Fibroblast of skin of scalp (primary cell): ENCODE measurements at places on chromosomes 2 and 18.
A peak's percentile ranks its signal among the peaks of the same experiment; 100 is the strongest.

GRCh38 chr2:204738721-204739120, 193.4 kb downstream of the PARD3B start:
- DNase-seq: peak; percentile 63

- no peak for DNase-seq
These were observed 1.3 kb downstream of the LRRTM4 start for GRCh38 chr2:77520641-77521547.

DNA sequence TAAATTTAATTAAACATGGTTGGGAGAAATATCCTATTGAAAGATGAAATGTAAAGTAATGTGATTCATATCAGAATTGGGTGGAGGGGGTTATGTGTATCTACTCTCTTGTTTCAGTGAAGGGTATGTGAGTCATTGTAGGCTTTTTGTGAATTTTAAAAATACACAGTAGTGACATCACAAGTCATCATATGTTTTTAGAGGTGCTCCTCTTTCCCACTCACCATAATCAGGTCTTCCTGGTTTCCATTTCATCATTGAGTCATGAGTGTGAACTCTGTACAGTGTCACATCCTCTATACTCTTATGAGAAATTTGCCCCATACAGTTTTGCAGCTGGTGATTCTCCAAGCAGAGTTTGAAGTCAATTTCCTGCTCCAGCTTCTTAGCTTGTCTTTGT, 18.8 kb downstream of the FSIP2 start:
- no peak for DNase-seq

DNA sequence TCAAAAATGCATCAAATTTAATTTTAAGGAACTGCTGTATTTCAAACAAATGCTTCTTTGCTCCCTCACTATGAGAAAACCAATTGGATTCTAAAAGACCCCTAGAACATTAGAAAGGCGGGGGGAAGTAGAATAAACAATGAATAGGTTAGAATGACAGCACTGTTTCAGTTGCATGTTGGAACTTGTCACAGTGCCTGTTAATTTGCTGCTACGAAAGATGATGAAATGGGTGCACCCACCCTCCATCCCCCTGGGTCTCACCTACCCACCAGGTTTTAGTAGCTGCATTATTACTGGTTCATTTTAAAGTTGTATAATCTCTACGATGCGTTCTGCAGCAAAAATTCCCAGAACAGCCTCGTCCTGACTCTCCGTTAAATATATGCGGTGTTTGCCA, 193.0 kb upstream of the COPS8 start:
- DNase-seq: no peak

DNA sequence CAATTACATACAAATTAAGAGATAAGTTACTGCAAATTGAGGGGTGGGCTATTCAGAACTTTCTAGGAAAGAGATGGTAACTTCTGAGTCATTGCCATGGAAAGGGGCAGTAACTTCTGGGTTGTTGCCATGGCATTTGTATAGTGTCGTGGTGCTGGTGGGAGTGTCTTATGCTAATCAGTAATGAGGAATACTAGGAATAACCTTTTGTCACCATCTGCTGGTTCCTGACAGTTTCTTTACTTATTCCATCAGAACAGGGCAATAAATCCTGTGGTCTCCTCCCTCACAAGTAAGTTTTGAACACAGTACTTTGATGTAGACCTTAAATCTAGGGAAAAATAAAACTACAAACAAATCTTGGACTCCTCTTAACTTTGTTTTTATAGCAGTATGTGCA, 435.4 kb downstream of the BCL11A start:
- DNase-seq: peak; percentile 42

DNA sequence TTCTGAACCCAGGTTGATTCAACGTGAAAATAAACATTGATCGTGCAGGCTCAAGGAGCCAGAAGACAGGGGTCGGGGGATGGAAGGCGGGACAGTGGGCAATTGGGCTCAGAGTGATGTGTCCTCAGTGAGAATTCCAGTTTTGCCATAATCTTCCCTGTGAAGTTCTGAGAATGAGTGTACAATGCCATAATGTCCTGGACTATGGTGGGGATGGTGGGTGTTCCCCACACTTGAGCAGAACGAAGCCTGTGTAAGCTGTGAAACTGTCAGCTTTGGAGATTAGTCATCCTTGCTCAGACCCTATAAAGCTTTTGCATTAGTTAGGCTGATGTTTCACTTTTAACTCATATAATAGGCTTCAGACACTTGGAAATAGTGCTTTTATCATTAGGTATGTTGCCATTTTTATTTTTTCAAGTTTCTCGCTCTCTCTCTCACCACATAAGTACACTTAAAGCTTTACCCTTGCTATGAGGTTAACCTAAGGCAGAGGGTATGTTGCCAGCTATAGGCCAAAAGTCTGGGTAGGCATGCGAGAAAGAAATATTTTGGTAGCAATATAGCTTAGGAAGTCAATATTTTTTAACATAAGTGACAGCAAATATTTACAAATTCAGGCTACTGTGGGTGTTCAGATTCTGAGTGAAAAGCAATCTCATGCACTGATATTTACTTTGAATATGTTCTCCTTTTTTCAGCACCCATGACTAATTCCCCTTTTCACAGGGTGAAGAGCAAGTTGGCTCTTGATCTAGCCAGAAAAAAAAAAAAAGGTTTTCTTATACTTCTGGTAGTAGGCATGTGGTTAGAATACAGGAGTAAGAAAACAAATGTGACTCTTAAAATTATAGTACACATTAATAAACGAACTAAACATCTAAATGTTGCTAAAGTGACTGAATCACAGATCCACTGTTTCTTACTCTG, 47.2 kb downstream of the CDC42EP3 start:
- DNase-seq: peak; percentile 87

- DNase-seq: no peak
These were observed 483.9 kb upstream of the ZNF804A start for GRCh38 chr2:184114439-184114838.

DNA sequence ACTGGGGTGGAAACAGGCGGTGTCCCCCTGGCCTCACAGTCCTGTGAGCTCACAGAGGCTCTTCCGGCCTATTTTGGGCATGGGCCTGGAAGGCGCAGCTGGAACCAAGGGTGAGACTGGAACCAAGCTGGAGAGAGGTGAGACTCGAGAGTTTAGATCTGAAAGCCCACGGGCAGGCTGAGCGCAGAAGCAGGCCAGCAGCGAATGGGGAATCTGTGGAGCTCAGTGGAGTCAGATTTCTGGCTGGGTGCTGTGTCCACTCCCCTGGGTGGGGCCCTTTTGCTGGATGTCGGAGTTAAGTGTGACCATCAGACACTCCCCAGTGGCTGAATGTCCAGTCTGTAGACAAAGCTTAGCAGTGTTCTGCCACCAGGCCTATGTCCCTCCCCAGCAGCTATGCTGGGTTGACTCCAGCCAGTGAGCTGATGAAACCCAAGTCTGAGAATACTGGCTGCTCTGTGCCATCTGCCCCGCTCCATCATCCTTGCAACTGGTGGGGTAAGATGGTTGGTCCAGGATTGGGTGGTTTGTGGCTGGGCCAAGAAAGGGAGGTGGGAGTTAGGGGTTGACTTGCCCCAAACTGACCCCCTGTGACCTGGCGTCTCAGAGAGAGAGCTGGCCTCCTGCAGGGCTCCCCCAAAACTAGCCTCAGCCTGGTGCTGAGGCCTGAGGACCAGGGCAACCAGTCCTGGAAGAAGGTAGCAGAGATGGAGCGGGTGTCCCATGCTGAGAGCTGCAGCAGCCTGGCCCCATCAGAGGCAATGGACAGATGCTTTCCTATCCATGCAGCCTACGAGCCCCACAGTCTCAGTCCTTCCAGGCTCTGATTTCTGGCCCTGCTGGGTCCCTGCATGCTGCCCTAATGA, 34.4 kb downstream of the CYP26B1 start:
- DNase-seq: no peak

DNA sequence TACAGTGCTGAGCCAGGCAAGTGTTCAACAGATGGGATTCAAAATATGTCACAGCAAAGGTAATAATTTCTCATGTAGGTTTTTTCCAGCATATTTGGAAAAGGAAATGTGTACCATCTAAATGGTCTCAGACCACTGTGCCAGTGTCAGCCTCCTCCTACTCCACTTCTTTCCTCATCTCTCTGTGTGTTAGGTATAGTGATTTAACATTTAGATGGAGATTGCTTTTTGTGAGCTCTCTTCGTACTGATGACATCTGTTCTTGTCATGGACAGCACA, 80.9 kb upstream of the TSPYL6 start:
- DNase-seq: no peak

GRCh38 chr2:30776831-30777635, 30.2 kb downstream of the CAPN13 start:
- DNase-seq: no peak

DNA sequence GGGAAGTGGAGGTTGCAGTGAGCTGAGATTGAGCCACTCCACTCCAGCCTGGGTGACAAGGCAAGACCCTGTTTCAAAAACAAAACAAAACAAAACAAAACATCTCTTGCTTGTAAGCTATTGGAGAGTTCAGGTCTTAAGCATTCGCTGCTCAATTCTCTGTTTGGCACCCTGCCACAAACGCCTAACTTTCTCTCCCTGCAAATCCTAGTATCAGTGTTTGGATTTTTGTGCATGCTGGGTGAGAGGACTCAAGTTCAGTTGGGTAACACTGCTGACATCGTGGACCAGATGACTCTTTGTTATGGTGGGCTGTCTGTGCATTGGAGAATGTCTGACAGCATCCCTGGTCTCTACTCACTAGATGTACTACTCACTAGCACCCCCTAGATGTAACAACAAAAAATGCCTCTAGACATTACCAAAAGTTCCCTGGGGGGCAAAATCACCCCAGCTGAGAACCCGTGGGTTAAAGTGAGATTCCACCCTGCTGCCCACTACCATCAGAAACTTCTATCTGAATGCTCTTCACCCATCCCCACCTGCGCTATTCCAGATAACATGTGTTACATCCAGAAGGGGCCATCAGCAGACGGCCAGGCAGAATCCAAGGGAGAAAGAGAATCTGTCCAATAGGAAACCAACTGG, 50.9 kb downstream of the CACNB4 start:
- no peak for DNase-seq

DNA sequence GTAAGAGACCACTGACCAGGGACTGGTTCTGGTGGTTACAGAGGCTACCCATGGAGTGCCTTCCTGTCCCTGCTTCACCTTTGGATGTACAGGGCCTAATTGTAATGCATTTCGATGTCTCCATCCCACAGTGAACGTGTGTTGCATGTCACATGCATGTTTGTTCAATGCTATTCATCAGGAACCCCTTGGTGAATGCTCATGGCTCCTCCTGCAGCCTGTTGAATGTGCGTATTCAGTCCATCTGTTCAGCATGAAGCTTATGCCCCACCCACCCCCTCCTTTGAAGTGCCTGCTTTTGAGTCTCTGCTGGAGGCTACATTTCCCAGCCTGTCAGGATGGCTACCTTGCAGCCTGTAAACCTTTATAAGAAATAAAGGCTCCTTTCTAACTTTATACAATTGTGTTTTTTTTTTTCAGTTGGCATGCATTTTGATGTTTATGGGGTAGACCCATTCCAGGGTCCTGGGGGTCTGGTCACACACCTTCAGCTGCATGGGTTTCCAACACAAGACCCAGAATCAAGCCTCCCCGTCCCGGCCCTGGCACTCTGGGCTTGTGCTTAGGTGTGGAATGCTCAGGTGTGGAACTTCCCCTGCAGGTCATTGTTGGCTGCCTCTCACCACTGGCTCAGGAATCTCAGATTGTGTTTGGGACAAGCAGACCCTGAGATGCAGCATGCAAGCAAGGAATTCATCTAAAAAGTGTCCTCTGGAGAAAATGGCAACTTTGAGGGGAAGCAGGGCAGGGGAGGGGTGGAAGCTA, 238.8 kb upstream of the HDAC4 start:
- DNase-seq: no peak

GRCh38 chr18:10169064-10169562, 255.3 kb downstream of the VAPA start:
- DNase-seq: peak; percentile 93
